ENCODE measurements at places on chromosomes 11 and 22. TPM values are rescaled to one million over a fixed set of nuclear protein-coding genes. Genes with fewer than 3 reads are reported as not detected.

The OR8D1 gene
- not detected for total RNA-seq

The SLC5A12 gene
- 4.0 TPM for total RNA-seq

DNA sequence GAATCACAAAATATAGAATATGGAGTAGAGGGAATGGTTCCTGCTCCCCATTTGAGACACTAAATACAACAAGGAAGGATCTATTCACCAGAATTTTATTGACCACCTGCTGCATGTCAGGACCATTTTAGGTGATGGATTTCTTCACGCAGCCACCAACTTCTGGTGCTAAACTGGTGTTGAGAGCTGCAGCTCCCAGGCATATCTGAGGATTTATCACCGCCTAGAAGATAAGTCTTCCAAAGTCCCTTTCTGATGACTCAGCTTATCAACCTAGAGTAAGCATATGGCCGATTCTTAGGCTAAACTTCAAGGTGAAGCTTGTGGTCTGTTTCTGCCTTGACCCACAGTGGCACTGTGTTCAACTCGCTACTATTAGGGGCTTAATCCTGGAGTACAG, 6.7 kb downstream of the DDI1 start:
- DNase-seq = no peak

GRCh38 chr22:44221710-44222475, 41.2 kb downstream of the PARVG start:
- DNase-seq = peak; percentile 11

DNA sequence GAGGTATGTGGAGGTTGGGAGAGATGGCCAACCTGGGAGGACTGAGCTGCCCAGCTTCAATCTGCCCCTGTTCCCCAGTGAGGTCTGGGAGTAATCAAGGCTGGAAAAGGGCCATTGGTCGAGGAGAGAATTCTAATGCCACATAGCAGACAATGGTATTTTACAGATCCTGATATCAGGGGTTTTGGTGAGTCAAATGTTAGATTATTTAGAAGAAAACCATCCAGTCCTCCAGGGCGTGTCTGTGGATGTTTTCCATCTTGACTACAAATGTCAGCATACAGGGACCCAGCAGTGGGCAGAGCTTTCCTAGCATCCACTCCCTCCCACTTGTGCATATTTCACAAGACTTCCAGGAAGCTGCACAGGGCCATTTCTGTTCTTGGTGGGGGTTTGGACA, 107.9 kb downstream of the SCN3B start:
- DNase-seq = no peak

The EMID1 gene
- 0.33 TPM for total RNA-seq

DNA sequence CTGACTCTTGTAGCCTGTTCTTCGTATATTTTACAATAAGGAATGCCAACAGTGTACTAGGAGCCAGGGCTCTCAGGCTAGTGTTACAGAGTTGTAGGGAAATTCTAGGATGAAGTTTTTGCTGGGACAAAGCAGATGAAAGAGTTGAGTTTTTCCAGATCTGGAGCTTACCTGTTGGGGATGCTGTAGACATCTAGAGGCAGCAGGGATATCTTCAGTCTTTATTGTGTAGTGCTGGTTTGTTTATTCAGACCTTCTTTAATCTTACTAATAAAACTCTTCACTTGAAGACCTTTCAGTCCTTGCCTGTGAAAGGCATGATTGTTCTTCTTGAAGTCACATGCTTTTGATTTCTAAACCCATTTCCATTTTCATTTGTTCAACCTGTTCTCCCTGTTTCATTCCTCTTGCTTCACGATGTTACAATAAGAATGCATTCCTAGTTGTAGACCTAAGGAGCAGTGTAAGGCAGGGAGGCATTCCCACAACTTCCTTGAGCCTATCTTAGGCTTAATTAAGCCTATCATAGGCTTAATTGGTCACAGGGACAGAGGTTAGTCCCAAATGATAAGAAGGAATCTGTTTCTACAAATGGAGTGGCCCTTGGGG, 7.9 kb upstream of the SLC37A2 start:
- DNase-seq = no peak

GRCh38 chr11:72001834-72002591, 3.3 kb downstream of the IL18BP start:
- no peak for DNase-seq

The FAM89B gene
- total RNA-seq = 25.7 TPM

The OR51I2 gene
- total RNA-seq = not detected

DNA sequence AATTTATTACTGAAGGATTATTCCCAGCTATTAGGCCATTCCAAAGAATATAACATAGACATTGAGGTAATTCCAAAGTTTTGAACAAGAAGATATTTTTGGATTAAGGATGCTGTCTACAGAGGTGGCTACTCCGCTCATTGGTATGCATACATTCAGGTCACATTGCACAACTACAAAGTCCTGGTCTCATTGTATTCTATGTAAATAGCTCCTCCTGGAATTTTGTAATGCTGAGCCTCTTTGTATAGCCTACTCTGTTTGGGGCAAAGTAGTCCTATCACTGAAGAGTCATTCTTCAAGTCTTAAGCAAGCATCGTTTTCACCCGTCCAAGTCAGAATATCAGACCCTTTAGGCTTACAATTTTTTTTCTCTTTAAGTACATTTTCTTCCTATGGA, 142.4 kb downstream of the KIF18A start:
- DNase-seq = no peak

DNA sequence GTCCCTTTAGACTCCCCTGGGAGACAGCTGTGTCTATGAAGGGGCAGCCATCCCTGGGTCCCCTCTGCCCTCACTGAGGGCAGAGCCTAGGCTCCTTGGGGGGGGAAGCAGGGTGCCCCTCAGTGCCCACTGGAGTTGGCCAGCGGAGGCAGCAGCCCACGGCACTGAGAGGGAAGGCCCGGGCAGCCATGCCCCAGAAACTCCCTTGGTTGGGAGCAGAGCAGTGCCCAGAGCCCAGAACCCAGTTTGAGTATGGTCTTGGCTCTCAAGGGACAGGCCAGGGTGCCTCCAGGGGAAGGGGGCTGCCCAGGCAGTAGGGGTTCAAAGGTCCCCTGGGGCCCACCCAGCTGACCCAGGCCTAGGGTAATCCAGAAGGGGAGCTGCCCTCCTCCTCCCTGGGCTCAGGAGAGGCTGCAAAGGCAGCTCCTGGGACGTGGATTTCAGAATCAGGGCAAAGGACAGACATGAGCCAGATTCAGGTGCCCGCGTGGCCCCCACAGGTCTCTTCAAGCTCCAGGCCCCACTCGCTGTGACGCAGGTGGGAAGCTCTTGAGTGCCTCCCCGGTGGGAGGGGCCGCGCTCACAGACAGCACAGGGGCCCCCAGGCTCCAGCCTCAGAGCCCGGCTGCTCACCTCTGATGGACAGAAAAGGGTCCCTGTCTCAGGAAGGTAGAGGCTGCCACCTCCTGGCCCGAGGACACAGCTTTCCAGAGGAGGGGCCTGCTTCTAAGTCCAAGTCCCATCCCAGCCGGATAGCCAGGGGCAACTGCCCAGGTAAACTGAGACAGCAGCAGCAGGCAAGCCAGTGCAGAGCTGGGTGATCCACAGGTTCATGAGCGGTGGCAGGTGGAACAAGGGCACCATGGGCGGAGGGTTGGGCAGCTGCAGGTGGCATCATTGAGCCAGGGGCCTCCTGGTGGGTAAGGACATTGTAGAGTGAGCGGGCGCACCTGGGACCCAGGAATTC, 2.6 kb downstream of the C11orf21 start:
- peak; percentile 52 for DNase-seq

DNA sequence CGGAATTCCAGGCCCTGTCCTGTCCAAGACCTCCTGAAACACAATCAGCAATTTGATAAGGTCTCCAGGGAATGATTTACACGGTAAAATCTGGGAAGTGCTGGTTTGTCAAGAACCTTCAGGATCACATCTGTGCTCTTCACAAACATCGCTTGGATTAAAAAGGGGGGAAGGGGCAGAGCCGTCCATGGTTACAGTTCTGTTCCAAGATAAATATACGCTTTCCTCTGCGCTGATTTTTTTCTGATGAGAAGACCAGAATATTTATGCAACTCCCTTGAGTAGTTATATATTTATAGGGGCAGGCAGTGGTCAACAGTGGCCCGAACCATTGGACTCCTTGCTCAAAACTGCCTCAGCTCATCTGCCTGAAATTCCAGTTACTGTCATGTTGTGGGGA, 9.2 kb upstream of the APOL5 start:
- no peak for DNase-seq

- DNase-seq = no peak
Observed at GRCh38 chr11:72238492-72239312, 5.3 kb downstream of the PHOX2A start.

The NLRP14 gene
- not detected for total RNA-seq

GRCh38 chr11:32103941-32104340, 13.1 kb downstream of the RCN1 start:
- no peak for DNase-seq

The TMEM121B gene
- 0.55 TPM for total RNA-seq

The THY1 gene
- 7.2 TPM for total RNA-seq

- no peak for DNase-seq
Observed at GRCh38 chr22:40407831-40408717, 37.7 kb downstream of the SGSM3 start.

GRCh38 chr22:33455036-33455435, 396.9 kb upstream of the SYN3 start:
- DNase-seq = no peak

- no peak for DNase-seq
Observed at GRCh38 chr22:26658671-26659478, 1.5 kb downstream of the MIAT start.

DNA sequence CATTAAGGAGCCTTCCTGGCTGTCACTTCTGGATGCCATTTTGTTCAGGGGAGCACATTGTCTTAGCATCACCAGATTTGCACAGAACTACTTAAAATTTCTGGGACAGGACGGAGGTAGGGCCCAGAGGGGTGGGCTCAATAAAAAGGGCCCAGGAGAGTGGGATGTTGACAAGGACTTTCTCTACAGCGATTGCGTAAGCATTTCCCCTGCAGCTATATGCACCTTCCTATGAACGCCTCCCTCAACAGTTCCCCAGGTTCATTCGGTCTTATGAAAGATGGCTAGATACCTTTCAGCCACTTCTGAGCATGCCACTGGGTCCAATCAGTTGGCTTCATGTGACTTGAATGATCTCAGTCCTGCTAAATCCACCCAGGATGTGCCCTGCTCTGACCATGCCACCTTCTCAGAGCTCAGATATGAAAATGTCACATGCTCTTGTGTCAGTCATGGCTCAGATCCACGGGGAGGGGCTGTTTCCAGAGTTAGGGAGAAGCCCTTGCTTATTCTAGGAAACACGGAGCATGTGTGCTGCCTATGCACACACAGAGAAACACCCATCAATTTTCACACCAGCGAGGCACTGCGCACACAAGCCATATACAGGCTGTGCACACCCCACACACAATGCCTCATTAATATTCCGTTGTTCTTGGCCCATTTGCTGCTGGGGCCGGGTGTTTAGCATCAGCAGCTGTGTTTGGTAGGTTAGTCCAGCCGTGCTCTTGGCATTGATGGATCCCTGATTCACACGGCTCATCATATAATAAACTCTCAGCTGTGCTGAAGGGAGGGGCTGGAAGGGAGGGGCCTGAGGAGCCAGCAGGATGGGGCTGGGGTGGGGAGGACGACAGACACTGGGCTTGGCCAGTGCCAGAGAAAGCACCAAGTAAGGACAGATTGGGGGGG, 52.5 kb upstream of the NNMT start:
- DNase-seq = no peak

The AIFM3 gene
- 1.0 TPM for total RNA-seq

GRCh38 chr11:117717485-117718314, 79.3 kb downstream of the DSCAML1 start:
- DNase-seq = no peak

DNA sequence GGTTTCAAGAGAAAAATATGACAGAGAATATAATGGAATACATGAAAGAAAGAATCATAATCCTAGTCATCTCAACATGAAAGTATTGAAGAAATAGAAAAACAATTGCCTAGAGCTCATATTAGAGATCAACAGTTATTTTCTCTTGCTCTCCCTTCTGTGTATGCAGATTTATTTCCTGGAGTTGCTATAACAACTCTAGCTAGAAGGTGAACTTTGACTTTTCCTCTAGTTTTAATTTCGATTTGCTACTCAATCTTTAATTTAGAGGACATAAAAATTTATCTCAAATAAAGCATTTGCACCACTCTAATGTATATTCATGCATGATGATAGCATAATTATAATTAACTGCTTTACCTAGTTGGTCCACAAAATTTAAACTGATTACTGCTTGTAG, 84.6 kb upstream of the PICALM start:
- no peak for DNase-seq

DNA sequence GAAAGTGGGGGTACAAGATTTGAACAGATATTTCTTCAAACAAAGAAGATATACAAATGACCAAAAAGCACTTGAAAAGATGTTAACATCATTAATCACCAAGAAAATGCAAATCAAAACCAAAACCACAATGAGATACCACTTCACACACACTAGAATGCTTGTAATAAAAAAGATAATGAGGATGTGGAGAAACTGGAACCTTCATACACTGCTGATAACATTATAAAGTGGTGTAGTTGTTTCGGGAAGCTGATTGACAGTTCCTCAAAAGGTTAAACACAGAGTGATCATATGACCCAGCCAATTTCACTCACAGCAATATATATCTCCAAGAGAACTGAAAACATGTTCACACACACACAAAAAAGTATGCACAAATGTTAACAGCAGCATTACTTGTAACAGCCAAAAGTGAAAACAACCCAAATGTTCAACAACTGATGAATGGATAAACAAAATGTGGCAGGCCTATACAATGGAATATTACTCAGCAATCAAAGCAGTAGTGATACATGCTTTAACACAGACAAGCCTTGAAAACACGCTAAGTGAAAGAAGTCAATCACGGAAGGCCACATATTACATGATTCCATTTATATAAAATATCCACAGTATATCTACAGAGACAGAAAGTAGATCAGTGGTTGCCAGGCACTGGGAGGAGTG, 15.1 kb downstream of the PITPNB start:
- no peak for DNase-seq

The DBX1 gene
- not detected for total RNA-seq

DNA sequence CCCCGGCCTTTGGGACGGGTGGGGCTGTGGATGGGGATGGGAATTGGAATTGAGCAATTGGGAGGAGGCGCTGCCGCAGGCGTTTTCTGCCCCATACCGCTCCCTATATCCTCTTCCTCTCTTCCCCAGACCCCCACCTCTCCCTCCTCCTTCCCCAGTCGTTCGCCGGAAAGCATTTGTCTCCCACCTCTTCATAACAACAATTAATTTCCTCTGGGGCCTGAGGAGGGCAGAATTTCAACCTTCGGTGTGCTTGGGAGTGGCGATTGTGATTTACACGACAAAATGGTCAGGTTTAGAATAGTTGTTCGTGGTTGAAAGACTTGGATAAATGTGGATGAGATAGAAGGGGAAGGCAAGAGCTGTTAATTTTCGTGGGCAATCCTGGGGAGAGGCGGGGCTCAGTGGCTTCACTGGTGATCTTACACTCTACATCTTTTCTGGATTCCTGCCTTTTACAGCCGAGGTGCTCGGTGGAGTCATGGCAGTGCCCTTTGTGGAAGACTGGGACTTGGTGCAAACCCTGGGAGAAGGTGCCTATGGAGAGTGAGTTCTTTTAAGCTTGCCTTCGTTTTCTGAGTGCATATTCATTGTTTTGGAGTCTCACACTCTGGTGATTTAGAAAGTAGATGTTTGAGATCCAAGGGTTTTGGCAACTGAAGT, 1.5 kb downstream of the CHEK1 start:
- DNase-seq = no peak

The DSCAML1 gene
- 0.67 TPM for total RNA-seq

The TMEM191B gene
- 0.59 TPM for total RNA-seq

Data from right atrium auricular region (tissue), 2 donors.